Thoracic aorta (tissue), 2 donors: ENCODE measurements at places on chromosomes 16 and 17.

DNA sequence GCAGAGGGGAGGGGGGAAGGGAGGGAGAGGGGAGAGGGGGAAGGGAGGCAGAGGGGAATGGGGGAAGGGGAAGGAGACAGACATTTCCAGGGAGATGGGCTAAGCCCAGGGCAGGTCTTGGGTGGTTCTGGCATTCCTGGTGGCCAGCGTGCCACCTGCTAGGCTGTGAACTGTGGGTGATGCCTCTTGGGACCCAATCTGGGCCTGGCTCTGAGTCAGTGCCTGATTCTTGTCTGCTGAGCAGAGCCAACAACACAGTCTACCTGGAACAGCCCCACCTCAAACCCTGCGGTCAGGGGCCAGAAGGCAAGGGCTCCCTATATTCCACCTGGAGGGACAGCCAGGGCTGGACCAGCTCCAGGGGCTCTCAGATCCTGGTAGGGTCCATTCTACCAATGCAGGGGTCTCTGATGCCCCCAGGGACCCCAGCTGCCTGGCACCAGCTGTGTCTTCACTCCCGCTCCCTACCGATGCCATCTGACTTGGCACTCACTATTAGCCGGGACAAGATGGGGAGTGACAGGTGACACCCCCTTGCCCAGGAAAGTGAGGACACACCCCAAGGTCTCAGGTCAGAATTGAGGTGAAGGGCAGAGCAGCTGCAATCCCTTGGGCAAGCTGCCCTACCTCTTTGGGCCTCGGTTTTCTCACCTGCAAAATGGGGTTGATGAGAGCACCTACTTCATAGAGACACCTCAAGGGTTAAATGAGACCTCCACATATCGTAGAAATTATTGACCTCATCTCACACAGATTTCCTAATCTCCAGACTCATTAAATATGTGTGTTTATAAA is 87.2 kb downstream of the LITAF start:
- H3K4me3 ChIP-seq: no peak overlapping the region
- no peaks in the 10 kb centered on the region for H3K27me3 ChIP-seq
- H3K4me1 ChIP-seq: peaks cover 55% of the 10 kb centered on the region
- no peak for DNase-seq

DNA sequence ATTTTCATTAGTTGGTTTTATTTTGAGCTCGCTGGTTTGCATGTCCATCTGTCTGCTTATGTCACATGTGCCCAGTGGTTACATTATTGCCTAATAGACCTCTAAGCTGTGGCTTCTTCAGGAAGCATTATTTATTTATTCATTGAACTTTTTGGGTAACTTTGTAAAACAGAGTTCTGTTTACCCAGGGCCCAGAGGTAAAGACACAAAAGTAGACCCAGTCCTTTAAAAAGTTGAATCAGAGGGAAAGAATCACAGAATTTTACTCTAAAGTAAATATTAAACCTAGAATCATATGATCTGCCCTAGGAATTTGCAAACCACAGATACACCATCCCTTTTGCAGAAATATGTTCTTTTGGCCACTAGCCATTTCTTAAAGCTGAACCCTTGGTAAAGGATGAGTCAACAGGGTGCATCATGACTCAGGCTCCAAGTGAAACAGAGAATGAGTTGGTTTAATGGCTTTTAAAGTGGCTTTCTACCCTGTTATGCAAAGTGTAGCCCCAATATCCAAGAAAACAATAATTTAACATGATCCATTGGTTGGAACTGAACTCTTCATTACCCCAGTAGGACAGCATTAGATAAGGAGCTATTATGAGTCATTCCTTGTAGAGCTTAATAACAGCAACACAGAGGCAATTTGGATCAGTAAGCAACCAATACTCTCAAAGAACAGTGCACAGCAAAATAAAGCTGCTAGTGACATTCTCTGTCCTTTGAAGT is 236.3 kb downstream of the KCNJ2 start:
- no peak for DNase-seq
- no peaks in the 10 kb centered on the region for H3K4me1 ChIP-seq
- H3K4me3 ChIP-seq: no peak overlapping the region
- H3K27me3 ChIP-seq: no peaks in the 10 kb centered on the region

- no peak overlapping the region for H3K4me3 ChIP-seq
- H3K27me3 ChIP-seq: no peaks in the 10 kb centered on the region
- no peak for DNase-seq
Observed at GRCh38 chr16:1878256-1878655, 6.3 kb upstream of the MEIOB start.

DNA sequence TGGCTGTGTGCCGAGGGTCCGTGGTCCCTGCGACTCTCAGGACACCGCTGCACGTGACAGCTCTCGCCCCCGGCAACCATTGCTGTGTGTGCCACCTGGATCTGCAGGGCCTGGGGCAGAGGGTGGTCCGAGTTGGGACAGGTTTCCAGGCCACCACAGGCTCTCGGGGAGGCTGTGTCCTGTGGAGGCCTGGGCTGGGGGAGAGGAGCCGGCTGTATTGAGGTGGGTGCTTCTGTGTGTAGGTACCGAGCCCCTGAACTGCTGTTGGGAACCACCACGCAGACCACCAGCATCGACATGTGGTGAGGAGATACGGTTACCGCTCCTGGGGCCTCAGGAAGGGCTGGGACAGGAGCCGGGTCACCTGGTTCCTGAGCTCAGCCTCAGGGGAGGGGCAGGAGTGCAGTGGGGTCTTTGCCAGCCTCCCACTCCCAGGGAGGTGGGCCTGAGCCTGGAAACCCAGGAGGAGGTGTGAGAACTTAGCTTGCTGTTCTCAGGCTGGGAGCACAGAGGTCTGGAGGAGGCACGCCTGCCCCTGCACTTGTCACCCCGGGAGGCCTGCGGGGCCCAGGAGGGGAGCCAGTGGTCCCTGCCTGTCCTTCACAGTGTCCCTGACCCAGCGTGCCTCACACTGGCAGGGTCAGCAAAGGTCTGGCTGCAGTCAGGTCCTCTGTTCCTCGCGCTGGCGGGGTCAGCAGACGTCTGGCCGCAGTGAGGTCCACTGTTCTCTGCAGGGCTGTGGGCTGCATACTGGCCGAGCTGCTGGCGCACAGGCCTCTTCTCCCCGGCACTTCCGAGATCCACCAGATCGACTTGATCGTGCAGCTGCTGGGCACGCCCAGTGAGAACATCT is 7.3 kb downstream of the SPATA2L start:
- H3K4me1 ChIP-seq: no peaks in the 10 kb centered on the region
- no peaks in the 10 kb centered on the region for H3K27me3 ChIP-seq

DNA sequence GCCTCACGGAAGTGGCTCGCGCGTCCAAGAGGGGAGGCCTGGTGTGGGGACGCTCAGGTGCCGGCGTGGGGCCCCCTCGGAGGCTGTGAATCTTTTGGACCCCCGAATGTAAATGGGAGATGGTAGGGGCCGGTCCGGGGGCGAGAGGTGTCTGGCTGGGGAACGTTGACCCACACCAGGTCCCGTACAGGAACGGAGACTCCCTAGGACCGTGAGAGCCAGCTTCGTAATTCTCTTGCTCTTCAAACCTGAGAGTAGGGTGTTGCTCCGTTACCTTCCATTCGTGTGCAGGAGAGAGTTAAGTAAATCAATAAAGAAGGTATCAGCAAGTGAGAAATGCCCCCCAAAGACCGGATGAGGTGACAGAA is 481 bp downstream of the LYRM1 start:
- H3K4me3 ChIP-seq: peak overlapping the region; percentile 85
- peak overlapping the region; percentile 100 for H3K27ac ChIP-seq
- no peak for DNase-seq
- peaks cover 67% of the 10 kb centered on the region for H3K4me1 ChIP-seq
- H3K27me3 ChIP-seq: no peaks in the 10 kb centered on the region
- H3K36me3 ChIP-seq: no peaks in the 10 kb centered on the region

GRCh38 chr16:57007050-57007449 is 17.7 kb downstream of the NLRC5 start:
- no peak overlapping the region for H3K27ac ChIP-seq
- no peaks in the 10 kb centered on the region for H3K36me3 ChIP-seq
- H3K27me3 ChIP-seq: no peaks in the 10 kb centered on the region

DNA sequence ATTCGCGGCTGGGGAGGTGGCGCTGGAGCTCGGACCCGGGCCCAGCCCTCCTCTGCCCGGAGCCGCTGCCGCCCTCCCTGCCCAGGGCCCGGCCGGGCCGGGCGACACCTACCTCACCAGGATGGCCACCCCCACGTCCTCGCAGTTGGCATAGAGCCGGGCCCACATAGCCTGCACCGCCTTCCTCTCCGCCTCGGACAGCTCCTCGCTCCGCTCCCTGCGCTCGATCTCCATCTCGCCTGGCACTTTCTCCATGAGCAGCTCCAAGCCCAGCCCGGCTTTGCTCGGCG is 276 bp downstream of the CYGB start:
- peaks cover 5% of the 10 kb centered on the region for H3K27me3 ChIP-seq
- H3K4me3 ChIP-seq: peak overlapping the region; percentile 65
- no peak for DNase-seq

GRCh38 chr17:59853168-59853918 is 39.4 kb downstream of the TUBD1 start:
- H3K27me3 ChIP-seq: no peaks in the 10 kb centered on the region
- H3K27ac ChIP-seq: peak overlapping the region; percentile 15
- H3K4me1 ChIP-seq: peaks cover 18% of the 10 kb centered on the region
- no peak overlapping the region for H3K4me3 ChIP-seq

GRCh38 chr16:71628810-71629209 is 2.8 kb downstream of the MARVELD3 start:
- DNase-seq: no peak
- peaks cover 11% of the 10 kb centered on the region for H3K4me1 ChIP-seq
- no peak overlapping the region for H3K4me3 ChIP-seq
- H3K27ac ChIP-seq: no peak overlapping the region
- H3K36me3 ChIP-seq: no peaks in the 10 kb centered on the region
- H3K27me3 ChIP-seq: no peaks in the 10 kb centered on the region

DNA sequence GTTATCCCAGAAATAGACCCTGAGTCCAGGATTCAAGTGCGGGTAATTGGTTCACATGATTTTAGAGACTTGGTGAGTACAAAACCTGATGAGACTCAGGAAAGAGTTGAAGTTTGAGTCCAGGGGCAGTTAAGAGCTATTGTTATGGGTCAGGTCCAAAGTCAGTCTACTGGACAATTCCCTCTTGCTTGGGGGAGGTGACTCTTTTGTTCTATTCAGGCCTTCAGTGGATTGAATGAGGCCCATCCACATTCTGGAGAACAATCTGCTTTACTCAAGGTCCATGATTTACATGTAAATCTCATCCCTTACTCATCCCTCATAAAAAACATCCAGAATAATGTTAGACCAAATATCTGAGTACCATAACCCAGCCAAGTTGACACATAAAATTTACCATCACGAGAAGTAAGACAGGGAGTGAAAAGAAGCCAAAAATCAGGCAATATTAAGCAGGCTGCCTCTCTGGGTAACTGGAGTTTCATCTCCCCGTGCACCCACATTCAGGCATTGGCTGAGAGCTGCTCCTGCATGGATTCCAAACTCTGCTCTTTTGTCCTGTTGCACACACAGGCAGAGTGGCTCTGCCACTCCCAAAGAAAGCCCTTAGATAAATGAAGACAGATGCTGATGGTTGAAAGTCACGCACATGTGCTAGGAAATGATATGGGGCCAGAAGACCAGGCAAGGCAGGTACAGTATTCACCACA is 156.0 kb upstream of the SALL1 start:
- no peak overlapping the region for H3K27ac ChIP-seq
- no peaks in the 10 kb centered on the region for H3K27me3 ChIP-seq
- no peak for DNase-seq
- no peaks in the 10 kb centered on the region for H3K36me3 ChIP-seq

DNA sequence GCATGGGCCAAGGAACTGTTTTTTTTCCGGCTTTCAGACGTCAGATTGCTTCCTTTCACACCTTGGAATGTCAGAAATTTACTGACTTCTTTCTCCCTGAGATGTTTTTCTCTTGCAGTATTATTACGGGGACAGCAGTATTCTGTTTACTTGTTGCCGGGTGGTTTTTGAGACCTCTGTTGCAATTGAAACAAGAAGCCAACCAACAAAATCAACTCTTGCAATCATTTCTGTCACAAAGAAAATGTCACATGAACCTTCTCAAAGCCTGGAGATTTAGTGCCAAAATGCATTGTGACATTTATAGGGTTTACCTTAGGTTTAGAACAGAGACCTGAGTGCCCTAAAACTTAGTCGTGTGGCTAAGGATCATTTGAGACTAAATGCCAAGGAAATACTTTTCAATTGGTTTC is 174.3 kb downstream of the MAP2K6 start:
- no peak overlapping the region for H3K4me3 ChIP-seq
- H3K4me1 ChIP-seq: no peaks in the 10 kb centered on the region
- no peaks in the 10 kb centered on the region for H3K36me3 ChIP-seq
- no peaks in the 10 kb centered on the region for H3K27me3 ChIP-seq
- H3K27ac ChIP-seq: no peak overlapping the region

- no peaks in the 10 kb centered on the region for H3K27me3 ChIP-seq
- no peak overlapping the region for H3K27ac ChIP-seq
- H3K4me3 ChIP-seq: no peak overlapping the region
- no peaks in the 10 kb centered on the region for H3K36me3 ChIP-seq
Observed at GRCh38 chr17:9169116-9169515, 147.8 kb downstream of the NTN1 start.

- H3K27ac ChIP-seq: no peak overlapping the region
- peaks cover 38% of the 10 kb centered on the region for H3K36me3 ChIP-seq
- no peaks in the 10 kb centered on the region for H3K27me3 ChIP-seq
- peaks cover 33% of the 10 kb centered on the region for H3K4me1 ChIP-seq
Observed at GRCh38 chr16:1537138-1537577, 3.7 kb downstream of the TMEM204 start.

DNA sequence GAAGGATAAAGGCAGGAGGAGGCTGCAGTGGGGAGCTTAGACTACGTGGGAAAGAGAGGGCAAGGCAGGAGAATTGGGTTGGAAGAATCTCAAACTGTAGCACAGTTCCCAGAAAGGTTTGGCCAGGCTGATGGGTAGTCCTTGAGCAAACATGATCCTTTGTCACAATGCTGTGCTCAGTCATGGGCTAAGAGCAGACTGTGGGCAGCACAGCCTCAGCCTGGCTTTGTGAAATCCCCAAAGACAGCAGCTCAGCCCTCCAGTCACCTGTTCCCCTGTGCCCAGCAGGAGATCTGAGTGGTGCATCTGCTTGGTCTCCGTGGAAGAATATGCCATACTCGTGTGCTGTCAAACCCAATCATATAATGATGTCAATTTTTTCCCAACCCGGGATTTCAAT is 10.6 kb upstream of the ENGASE start:
- H3K4me1 ChIP-seq: no peaks in the 10 kb centered on the region
- H3K27ac ChIP-seq: no peak overlapping the region
- H3K27me3 ChIP-seq: no peaks in the 10 kb centered on the region
- H3K4me3 ChIP-seq: no peak overlapping the region
- no peak for DNase-seq

GRCh38 chr17:44448412-44448811 is 54.8 kb downstream of the GPATCH8 start:
- no peak overlapping the region for H3K4me3 ChIP-seq
- DNase-seq: no peak
- H3K36me3 ChIP-seq: no peaks in the 10 kb centered on the region
- H3K27ac ChIP-seq: no peak overlapping the region

DNA sequence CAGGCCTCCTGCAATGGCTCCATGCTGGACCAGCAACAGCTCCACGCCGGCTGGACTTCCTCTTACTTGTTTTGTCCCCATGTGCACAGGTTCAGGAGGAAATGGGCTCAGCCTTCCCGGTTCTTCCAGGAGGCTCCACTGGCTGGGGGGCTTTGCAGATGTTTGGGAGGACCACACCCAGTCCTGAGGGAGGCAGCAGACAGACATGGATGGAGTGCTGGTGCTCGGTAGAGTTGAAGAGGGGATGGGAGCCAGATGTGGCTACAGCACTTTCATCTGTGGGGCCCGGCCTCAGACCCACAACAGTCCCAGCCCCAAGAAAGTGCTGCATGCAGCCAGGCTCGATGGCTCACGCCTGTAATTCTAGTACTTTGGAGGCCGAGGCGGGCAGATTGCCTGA is 21.8 kb downstream of the NARF start:
- DNase-seq: no peak
- H3K4me3 ChIP-seq: no peak overlapping the region
- H3K36me3 ChIP-seq: peaks cover 69% of the 10 kb centered on the region
- H3K27me3 ChIP-seq: no peaks in the 10 kb centered on the region
- H3K27ac ChIP-seq: no peak overlapping the region
- no peaks in the 10 kb centered on the region for H3K4me1 ChIP-seq
